Caudate nucleus (tissue), 63 donors: ENCODE measurements at places on chromosomes 3 and 15.

DNA sequence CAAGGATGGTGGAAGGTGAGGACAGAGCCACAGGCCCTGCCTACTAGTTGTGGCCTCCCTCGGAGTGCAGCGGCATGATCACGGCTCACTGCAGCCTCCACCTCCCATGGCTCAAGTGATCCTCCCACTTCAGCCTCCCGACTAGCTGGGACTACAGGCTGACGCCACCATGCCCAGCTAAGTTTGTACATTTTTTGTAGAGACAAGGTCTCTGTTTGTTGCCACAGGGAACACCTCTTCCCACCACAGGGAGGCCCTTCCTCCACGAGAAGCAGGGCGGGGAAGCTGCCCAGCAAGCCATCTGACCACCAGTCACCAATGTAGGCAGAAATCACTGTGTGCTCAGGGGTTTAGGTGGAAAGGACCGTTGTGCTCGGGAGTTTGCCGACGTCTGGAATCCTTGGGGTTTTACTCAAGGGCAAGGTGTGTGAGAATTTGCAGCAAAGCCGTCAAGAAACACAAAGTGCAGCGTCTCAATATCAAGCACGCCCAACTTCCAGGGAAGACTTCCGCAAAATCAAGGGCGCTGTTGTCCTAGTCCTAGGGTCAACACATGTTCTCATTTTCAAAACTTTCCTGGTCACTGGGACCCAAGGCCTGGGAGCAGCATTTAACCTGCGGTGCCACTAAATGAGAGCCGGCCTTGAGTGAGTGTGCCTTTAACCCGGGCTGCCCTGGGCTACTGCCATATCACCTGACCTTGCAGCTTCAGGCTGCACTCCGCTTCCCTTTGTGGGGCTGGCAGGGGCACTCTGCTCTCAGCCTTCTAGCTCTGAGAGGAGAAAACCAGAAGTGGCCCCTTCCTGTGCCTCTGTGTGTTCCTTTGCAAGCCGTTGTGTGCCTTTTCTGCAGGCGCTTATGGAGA, 65.7 kb downstream of the SLC12A8 start:
- no peak for DNase-seq

DNA sequence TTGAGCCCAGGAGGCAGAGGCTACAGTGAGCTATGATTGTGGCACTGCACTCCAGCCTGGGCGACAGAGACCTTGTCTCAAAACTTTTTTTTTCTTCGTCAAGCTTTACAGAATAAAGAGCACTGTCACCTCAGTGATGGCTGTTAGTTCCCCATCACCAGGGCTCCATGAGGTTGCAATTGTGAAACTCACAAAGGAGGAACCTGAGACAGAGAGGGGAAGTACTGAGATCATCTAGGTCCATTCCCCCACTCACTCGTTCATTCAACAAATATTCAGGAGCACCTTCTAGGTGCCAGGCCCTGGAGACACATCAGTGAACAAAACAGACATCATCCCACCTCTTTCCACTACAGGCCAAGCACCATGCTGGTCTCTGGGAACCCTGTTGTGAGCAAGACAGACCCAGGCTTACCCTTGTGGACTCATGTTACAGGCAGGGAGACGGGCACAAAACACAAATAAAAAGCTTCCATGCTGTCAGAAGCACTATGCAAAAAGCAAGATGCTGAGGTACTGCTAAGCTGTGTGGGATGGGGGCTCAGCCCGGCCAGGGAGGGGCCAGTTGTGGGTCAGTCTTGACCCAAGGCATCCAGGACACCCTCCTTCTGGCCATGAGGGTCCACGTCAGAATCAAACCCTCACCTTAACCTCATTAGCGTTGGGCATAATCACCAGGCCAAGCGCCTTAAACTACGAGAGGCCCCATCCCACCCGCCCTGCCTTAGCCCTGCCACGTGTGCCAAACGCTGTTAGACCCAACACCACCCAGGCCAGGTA, 2.1 kb upstream of the RHO start:
- DNase-seq = no peak

- DNase-seq = no peak
Observed at GRCh38 chr3:187966096-187966495, 187.9 kb upstream of the LPP start.

DNA sequence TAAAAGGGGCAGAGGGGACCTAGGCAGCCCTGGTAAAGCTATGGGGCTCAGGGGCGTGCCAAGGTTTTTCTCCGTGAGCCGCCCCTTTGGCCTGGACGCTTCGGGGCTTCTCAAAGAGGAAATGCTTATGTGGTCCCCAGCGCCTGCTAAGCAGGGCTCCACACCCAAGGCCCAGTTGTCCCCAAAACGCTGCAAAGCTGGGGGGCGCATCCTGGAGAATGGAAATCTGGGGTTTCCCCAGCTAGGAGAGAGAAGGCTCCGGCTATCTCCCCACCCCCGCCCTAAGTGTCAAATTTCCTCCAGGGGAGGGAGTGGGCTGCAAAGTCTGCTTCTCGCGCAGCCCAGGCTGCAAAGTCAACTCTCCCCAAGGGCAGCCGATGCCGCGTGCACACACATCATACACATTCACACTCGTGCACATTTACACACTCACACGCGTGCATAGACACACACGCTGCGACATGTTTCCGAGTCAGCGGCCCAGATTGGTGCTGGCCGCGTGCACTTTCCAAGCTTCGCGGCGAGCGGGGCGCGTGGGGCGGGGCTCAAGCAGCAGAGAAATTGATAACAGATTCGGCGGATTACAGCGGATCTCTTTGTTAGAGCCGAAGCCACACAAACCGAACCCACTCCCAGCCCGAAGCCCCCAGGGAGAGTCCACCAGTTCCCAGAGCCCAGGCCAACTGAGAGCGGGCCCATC, 4.5 kb downstream of the WNT5A start:
- DNase-seq = no peak
